ENCODE measurements at places on chromosomes 7 and 10.

DNA sequence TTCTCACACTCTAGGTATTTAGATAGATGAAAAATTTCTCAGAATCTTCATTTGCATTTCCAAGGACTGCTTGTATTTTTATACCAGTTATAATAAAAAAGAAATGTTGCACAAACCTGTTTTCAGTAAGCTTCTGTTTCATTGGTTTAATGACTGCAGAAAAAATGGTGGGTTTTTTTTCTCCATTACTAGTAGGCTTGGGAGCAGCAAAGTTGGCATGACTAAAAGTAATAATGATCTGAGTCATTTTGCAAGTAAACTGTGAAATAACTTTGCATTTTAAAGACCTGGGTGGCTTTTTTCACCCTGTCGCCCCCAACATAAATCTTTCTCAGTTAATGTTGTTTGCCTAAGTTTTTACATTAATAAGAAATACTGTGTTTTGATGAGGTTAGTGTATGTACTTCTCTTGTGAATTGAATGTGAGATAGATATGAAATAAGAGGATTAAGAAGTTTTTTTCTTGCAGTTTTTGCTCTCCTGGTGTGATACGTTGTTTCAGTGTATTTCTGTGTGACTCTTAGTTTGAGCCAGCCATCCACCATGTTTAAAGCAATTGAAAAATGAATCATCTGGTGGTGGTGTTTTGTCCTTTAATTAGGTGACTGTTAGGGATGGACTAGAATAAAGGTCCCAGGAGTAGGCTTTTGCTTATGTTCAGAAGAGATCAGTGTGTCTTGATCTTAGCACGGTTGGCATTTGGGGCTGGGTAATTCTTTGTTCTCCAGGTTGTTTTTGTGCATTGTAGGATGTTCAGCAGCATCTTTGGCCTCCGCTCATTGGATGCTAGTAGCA is 1.8 kb downstream of the GNAI1 start:
- no peak for DNase-seq

GRCh38 chr10:71434760-71435394 is 38.2 kb downstream of the CDH23 start:
- no peak for DNase-seq

DNA sequence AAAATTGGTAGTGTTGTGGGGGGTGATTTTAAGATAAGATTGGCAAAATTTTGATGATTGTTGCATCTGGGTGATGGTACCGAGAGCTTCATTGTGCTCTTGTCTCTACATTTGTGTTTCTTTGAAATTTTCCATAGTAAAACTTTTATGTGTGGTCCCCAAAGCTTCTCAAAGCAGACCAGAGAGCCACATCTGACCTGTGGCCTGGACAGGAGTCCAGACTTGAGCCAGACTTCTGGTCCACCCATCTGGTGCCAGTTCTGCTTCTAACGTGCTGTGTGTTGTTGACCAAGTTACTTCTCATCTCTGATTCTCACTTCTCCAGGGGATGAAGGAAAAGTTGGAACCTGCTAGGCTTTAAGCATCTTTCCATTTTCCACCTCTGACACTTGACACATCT is 120.1 kb downstream of the C10orf105 start:
- DNase-seq, result no peak

- DNase-seq, result no peak
Observed at GRCh38 chr7:31563951-31564350, 50.1 kb downstream of the ITPRID1 start.

- no peak for DNase-seq
Observed at GRCh38 chr10:132292287-132293200, 15.2 kb downstream of the STK32C start.

DNA sequence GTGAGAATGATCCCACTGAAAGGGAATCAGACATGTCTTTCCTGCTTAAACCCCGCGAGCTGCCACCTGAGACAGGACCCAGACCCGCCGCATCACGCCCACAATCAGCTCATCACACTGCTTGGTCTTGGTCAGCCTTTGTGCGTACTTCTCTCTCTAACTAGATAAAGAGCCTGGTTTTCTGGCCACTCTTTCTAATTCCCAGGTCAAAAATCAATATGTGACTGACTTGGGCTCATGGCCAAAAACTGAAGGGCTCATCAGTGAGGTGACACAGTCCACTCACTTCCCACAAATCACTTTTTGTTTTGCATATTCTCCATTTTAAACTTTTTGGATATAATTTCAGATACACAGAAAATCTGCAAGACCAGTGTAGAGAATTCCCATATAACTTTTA is 247.3 kb downstream of the DIP2C start:
- DNase-seq, result no peak

DNA sequence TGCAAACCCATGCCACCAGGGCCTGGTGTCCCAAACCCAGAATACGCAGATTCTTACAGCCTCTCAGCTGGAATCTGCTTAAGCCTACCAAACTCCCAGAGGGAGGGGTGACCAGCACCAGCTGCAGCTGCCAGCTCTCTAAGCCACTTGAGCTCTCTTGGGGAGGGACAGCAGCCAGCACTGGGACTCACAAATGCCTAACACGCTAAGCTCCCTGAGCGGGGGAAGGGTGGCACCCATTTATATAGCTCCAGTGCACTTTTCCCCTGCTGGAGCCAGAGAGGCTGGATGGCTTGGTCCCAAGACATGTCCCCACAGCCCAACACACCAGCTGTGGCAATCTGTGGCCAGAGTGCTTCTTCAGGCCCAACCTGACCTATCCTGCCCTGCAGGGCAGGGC is 326.8 kb upstream of the NRG3 start:
- DNase-seq, result no peak

- DNase-seq, result no peak
Observed at GRCh38 chr7:37759526-37759925, 76.0 kb downstream of the GPR141 start.

- DNase-seq, result no peak
Observed at GRCh38 chr10:122463466-122464249, 2.3 kb downstream of the HTRA1 start.

DNA sequence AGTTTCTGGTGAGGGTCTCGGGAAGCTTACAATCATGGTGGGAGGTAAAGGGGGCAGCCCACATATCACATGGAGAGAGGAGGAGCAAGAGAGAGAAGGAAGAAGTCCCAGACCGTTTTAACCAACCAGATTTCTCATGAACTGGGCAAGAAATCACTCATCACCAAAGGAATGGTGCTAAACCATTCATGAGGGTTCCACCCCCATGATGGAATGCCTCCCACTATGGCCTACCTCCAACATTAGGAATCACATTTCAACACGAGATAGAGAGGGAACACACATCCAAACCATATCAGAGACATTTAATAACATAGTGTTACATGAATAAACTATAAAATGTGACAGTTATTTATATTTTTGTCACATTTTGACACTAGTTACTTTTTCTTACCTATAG is 214.8 kb upstream of the MAGI2 start:
- DNase-seq, result no peak

All from stimulated activated CD8-positive, alpha-beta memory T cell treated with anti-CD3 and anti-CD28 coated beads, Interleukin-12 subunit alpha, Interleukin-12 subunit beta, amount 100 ng/mL, for 4 hours (primary cell).